ENCODE measurements at places on chromosomes 12 and 14. TPM values are rescaled to one million over a fixed set of nuclear protein-coding genes. Genes with fewer than 3 reads are reported as not detected.

GRCh38 chr12:52342781-52343490, 21.7 kb upstream of the KRT83 start:
- DNase-seq, result no peak

- no peak for DNase-seq
Observed at GRCh38 chr12:95102916-95103671, 29.7 kb upstream of the NR2C1 start.

The BATF gene
- polyA plus RNA-seq, result 0.46 TPM

The NPAS3 gene
- 3.8 TPM for polyA plus RNA-seq

GRCh38 chr14:49961270-49962222, 68.7 kb downstream of the ARF6 start:
- no peak for DNase-seq

- DNase-seq, result no peak
Observed at GRCh38 chr14:29773990-29774389, 153.7 kb downstream of the PRKD1 start.

The ASB2 gene
- 18.4 TPM for polyA plus RNA-seq

GRCh38 chr14:49545071-49545470, 41.1 kb downstream of the RPS29 start:
- no peak for DNase-seq

DNA sequence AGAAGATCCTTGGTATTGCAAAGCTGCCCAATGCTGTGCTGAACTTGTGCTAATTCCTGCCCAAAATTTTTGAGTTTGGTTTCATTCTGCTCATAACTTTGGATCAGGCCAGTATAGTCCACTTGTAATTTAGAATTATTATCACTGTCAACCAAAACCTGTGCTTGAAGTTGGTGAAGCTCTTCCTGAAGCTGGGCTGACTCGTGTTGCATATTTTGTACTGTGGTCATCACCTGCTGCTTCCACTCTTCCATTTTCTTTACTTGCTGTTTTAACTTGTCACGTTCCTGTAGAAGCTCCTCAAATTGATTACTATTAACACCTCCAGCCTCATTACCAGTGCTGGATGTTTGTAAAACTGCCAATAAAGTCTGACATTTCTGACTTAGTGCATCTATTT, 35.8 kb downstream of the TRIP11 start:
- DNase-seq, result no peak

DNA sequence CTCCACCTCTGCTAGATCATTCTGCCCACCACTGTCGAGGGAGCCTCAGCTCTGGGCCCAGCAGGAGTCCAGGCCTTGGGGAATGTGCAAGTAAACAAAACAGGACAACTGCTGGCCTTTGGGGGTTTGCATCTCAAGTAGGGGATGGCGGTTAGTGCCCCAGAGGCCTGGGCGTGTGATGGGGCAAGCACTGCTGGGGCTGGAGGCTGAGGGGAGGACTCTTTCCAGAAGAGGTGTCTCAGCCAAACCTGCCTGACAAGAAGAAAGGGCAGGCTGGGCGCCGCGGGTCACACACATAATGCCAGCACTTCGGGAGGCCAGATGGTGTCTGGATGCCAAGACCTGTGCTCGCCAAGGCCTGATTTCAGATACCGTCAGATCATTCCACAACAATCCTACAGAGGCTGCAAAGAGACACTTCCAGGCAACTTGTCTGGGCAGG, 8.6 kb upstream of the ALDH2 start:
- DNase-seq, result no peak

GRCh38 chr12:57897286-57897974, 43.9 kb upstream of the ATP23 start:
- DNase-seq, result no peak

DNA sequence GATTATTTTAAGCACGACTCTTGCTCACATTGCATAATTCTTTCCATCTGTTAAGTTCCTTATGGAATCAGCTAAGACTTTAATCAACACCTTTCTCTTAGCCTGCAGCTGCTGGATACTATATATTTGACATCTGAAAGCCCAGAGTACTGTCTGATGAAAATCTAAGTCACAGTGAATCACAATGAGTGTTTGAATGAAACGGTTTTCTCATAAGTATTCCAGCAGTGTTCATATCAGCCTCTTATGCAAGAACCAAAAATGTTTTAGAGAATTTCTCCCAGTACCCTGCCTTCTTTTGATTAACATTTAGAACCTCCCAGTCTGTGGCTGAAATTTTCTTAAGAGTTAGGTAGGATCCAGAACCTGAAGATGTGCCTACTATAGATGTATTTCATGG, 55.6 kb downstream of the FRMD6 start:
- DNase-seq, result no peak
